ENCODE measurements at places on chromosomes 4 and X.

DNA sequence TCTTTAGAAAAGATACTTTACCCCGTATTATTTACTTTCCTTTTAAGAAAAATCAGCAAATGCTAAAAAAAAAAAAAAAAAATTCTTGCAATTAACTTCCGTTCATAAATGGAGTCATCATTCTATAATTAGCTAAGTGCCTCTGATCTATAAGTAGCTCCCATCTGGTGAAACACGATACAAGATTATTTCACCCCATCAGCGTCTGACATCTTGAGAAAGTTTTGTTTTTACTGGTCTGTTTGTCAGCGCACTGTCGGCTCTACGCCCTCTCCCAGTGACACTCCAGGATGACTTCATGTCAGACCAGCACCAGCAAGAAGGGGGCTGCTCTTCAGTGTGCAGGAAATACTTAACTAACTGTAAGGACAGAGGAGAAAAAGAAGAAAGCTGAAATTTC lies 108.3 kb downstream of the AFAP1 start:
- H3K27ac ChIP-seq, result peak overlapping the region; percentile 42
- H3K36me3 ChIP-seq, result no peaks in the 10 kb centered on the region
- H3K4me1 ChIP-seq, result no peaks in the 10 kb centered on the region
- H3K27me3 ChIP-seq, result no peaks in the 10 kb centered on the region
- no peak for DNase-seq

DNA sequence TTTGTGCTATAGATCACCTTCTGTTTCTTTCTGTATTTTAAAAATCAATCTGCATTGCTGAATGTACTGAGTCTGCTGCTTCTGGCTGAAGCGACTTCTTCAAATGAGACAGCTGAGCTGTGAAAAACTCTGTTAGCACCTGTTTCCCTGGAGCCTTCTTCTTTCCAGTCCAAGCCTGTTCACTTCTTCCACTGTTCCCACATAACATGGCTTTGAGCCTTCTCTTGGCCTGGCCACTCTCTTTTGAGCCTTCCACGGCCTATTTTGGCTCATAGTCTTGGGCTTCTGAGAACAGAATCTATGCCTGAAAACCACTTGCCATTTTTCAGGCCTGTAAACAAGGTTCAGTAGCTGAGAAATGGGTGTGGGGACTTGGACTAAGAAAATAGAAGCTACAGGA lies 132.9 kb upstream of the IGFBP7 start:
- no peaks in the 10 kb centered on the region for H3K4me1 ChIP-seq
- H3K27me3 ChIP-seq, result no peaks in the 10 kb centered on the region
- no peak overlapping the region for H3K4me3 ChIP-seq
- H3K36me3 ChIP-seq, result no peaks in the 10 kb centered on the region

DNA sequence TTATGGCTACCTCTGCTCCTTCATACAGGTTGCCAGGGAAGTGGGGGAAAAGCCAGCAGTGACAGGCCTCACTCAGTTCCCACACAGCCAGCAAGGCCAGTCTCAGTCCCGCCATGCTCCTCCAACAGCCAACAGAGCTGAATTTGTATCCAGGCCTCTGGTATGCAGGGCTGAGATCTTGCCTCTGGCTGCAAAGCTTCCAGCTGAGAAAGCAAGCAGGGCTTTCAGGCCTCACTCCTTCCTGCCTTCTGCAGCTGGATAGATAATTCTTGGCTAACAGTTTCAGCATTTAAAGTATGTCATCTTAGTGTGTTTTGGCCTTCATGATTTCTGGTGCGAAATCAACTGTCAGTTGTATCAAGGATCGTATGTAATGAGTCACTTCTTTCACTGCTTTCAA lies 103.6 kb downstream of the GNL3L start:
- H3K27ac ChIP-seq, result no peak overlapping the region
- DNase-seq, result no peak
- H3K4me3 ChIP-seq, result no peak overlapping the region
- H3K27me3 ChIP-seq, result no peaks in the 10 kb centered on the region
- H3K36me3 ChIP-seq, result no peaks in the 10 kb centered on the region

GRCh38 chrX:48025561-48025960 lies 18.8 kb downstream of the SPACA5 start:
- no peak overlapping the region for H3K27ac ChIP-seq
- H3K27me3 ChIP-seq, result no peaks in the 10 kb centered on the region
- no peak overlapping the region for H3K4me3 ChIP-seq

DNA sequence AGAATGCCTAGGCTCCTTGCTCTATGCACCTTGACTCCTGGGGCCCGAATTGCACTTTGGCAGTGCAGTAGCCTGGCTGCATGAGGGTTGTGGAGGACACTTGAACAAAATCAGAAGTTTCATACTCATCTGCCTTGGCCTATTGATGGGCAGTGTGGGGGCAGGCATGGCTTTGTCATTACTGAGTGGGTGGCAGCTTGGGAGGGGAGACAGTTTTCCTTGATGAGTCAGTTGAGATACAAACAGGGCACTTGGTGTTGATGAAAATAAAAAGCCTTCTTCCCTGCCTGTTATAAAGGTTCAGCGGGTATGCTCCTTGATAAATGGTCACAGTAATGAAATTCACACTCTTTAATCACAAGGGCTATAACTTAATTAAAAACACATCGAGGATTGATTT lies 126.8 kb upstream of the MAMLD1 start:
- H3K36me3 ChIP-seq, result no peaks in the 10 kb centered on the region
- H3K4me1 ChIP-seq, result no peaks in the 10 kb centered on the region
- no peak overlapping the region for H3K4me3 ChIP-seq
- DNase-seq, result no peak
- H3K27ac ChIP-seq, result no peak overlapping the region
